Activated T-cell treated with anti-CD3 and anti-CD28 coated beads for 48 hours (primary cell): ENCODE measurements at places on chromosomes 2 and 18.

DNA sequence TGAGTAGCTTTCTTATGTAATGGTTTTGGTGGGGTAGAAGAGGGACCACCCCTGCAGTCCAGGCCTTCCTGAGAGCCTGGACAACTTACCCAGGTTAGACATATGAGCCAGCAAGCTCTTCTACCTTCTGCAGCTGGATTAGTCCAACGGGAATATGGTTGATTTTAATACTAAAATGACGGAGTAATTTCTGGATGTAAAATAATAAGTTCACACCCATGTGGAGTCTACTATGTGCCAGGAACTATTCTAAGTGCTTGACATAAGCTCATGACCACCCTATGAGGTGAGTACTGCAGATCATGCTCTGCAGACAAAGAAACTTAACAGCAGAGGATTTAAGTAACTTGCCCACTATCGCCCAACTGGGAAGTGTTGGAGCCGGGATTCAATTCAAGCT is 45.5 kb downstream of the DPP4 start:
- no peak for DNase-seq

DNA sequence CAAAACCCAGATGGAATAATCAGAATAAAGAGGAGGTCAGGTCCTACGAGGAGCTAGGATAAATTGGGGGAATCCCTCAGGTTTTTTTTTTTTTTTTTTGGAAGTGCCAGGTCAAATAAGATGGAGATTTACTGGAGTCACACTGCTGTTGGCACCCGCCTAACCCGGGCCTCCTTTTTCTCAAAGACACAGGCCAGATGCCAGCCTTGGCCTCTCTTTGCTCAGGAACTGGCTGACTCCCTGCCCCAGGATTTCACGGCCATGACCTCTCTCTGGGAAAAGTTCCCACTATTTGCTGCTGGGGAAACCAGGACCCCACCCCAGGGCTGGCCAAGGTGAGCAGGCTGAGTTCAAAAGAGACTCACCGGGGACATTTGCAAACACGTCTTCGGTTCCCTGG is 2.5 kb downstream of the CD8A start:
- no peak for DNase-seq

DNA sequence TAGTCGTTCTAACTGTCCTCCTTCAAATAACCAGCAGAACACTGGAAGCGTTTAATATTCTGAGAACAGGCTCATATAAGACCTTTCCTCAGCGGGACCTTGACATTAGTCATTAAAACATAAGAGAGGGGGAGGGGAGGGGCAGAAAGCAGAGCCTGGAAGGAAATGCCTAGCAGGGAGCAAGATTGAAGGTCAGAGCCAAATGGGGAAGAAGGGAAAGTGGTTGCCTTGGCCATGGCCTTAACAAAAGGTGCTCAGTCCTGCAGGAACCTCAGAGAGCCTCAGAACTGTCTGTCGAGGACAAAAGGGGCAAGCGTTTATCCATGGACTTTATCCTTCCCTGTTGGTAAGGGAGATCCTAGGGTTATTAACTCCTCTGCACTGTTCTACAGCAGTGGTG is 856 bp upstream of the PLA2R1 start:
- no peak for DNase-seq

DNA sequence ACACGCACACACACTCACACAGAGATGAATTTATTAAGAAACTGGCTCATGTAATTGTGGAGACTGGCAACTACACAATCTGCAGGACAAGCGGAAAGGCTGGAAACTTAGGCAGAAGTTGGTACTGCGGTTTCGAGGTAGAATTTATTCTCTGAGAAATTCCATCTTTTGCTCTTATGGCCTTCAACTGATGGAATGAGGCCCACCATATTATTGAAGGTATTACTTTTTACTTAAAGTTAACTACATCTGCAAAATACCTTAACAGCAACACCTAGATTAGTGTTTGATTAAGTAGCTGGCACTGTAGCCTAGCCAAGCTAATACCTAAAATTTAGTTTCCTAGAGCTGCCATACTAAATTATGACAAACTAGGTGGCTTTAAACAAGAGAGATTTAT is 384.0 kb upstream of the UBE2E3 start:
- no peak for DNase-seq

- no peak for DNase-seq
Observed at GRCh38 chr2:104755026-104755878, 98.7 kb upstream of the POU3F3 start.

- no peak for DNase-seq
Observed at GRCh38 chr18:634551-635045, 22.9 kb upstream of the TYMS start.

- no peak for DNase-seq
Observed at GRCh38 chr18:13439461-13439860, 220.9 kb downstream of the LDLRAD4 start.

GRCh38 chr18:10010611-10011015 is 96.8 kb downstream of the VAPA start:
- no peak for DNase-seq
